ENCODE measurements at places on chromosomes 2 and 18.

DNA sequence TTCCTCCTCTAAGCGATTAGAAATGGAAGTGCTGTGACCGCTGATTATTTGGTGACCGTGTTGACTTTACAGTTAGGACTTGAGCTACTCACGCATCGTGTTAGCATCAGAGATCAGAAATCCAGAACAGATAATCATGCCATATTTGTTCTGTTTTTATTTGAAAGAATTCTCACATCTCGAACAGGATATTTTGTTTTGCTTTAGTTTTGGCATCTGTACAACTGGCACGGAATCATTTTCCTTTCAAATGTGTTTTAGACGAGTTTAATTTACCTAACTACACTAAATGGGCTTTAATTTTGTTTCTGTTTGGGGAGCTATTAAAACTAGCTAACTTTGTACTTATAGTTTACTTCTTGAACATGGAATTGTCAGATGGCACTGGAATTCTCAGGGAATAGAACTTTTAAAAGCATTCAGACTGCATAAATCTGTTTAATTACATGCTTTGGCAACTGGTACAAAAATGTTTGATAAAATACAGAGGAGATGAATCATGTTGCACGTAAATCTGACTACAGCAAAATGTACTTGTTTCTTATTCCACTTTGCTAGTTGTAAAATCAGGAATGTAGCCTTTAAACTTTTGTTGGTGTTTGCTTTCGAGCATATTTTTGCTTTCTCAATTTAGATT is 1.4 kb downstream of the ITPRID2 start:
- no peak for DNase-seq

DNA sequence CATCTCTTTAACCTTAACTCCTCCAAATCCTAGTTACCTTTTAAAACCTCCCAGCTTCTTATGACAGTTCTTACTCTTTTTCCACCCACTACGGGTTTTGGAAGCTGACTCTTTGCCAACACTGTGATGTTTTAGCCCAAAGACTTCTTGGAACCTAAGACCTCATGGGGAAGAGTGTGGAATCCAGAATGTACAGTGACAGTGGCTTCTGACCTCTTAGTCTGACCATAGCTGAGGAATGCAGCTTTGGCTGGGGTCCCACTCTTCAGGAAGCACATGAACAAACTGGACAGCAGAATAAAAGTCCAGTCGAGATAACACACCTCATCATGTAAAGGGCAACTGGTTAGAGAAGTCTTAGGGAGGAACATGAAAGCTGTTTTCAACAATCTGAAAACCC is 161.1 kb upstream of the PKDCC start:
- DNase-seq: no peak

- DNase-seq: no peak
These were observed 280.5 kb downstream of the NRXN1 start for GRCh38 chr2:50751311-50752031.

DNA sequence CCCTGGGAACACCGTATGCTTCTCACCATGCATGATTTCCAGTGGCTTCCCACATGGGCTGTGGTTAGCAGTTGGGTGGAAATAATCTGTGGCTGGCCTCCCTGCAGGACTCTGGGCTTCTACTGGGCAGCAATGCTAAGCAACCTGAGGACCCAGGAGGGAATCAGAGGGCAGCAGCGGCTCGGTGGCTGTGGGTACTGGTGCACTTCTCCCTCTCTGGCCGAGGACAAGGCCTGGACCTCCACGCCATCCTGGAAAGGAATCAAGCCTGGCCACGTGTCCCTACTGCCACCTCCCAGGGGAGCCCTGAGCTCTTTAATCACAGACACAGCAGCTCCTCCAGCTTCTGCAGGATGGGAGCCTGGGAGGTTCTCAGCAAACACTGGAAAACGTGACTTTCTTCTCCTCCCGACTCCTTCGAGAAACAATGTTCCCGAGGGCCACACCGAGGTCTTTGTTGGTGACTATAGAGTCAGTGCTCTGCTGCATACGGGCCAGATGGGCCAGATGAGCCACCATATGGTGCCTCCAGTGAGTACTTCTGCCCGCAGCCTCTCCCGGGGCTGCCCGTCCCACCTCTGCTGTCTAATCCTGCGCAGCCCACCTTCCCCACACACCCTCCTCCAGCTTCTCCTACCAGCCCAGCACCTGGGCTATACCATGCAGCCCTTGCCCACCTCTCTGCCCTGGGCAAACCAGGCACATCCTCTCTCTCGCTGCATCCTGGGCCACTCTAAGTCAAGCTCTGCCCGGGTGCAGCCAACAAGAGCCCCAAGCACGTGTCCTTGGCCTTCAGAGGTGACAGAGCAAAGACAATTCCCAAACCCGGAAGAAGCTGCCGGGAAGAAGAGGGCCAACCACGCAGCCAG is 42.8 kb upstream of the OTOS start:
- no peak for DNase-seq

GRCh38 chr18:525036-525797 is 24.7 kb upstream of the COLEC12 start:
- no peak for DNase-seq

DNA sequence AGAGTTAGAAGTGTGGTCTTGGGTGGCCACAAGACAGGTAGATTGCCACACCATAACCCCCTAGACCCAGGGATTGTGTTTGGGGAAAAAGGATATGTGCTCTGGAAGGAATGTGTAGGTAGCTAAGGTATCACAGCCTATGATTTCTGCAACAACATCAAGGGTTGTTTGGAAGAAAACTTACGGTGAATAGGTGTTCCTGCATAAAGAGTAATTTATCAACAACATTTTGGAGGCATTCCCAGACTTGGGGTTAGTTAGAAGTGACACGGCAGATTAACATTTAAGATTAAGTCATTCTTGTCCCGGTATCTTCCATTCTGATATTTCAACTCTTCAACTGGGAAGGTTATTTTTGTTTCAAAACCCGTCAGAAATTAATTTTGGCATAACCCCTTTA is 65.5 kb downstream of the SPP2 start:
- no peak for DNase-seq

- no peak for DNase-seq
These were observed 575.1 kb upstream of the CDH7 start for GRCh38 chr18:65175681-65176080.

DNA sequence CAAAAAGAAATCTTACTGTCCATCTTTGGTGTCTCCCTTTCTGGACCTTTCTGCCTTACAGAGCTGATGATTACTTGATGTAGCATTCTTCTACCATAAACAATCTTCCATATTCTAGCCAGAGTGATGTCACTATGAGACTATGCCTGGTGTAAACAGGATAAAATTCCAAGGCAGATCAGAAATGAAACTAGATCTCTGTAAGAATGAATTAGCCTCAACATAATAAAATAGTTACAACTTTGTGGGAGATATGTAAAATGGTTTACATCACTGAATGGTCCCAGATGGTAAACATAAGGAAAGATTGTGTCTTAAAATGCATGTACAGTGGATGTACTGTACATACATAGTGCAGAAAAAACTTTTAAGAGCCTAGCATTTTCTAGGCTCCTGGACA is 112.3 kb upstream of the ZNF521 start:
- DNase-seq: no peak

GRCh38 chr18:68482815-68483214 is 232.1 kb downstream of the TMX3 start:
- DNase-seq: no peak

- DNase-seq: no peak
These were observed 33.1 kb downstream of the FAM171B start for GRCh38 chr2:186726938-186727337.

- no peak for DNase-seq
These were observed 5.5 kb downstream of the HOXD8 start for GRCh38 chr2:176135035-176135440.

DNA sequence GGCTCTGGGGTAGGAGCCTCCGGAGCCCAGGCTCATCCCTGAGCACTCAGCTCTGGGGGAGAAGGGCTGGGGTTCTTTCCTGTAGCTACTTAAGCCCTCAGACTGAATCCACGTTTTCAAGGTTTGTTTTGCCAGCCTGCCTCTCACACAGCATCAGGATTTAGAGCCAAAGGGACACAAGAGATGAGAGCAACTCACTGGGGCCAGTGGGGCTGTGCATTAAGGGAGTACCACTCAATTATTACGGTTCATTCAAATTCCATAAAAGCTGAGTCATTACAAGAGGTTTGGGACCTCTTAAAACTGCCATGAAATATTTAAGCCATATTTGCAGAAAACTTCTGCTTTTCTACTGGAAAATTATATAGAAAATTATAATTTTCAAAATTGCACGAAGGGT is 17.1 kb upstream of the SNED1 start:
- DNase-seq: no peak

- DNase-seq: no peak
These were observed 28.5 kb downstream of the HRH4 start for GRCh38 chr18:24488824-24489493.

DNA sequence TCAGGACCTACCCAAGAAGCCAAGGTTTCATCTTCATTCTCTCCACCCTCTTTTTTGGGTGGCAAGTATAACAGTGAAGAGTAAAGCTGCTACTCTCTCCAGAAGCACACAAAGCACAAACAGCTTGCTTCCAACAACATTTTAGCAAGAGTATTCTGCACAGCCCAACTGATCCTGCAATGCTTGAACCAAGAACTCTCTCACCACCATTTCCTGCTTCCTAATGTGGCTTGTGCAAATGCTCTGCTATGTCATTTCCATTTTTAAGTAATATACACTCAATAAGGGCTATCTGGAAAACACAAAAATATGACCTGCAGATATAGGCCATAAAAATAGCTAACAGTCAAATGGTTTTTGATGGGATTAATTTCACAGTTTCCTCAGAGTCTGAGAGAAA is 24.1 kb upstream of the IHH start:
- DNase-seq: no peak

GRCh38 chr2:105744091-105744908 is 412 bp upstream of the NCK2 start:
- peak; percentile 61 for DNase-seq

GRCh38 chr18:69008538-69008937 is 210.7 kb downstream of the CCDC102B start:
- DNase-seq: no peak
